ENCODE measurements at places on chromosomes 12 and 14.

DNA sequence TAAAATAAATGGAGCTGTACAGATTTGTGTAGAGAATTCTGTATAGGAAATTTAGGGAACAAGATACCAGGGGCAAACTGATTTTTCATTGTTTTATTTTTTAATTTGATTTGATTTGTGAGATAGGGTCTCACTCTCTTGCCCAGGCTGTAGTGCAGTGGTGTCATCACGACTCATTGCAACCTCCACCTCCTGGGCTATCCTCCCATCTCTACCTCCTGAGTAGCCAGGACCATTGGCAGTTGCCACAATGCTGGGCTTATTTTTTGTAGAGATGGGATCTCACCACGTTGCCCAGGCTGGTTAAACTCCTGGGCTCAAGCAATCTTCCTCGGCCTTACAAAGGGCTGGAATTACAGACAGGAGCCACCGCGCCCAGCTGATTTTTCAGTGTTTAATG lies 18.0 kb upstream of the TBK1 start:
- no peak for DNase-seq

GRCh38 chr12:14873440-14874185 lies 12.0 kb downstream of the MGP start:
- no peak for DNase-seq

- no peak for DNase-seq
Observed at GRCh38 chr14:88613552-88614010, 50.7 kb downstream of the ZC3H14 start.

- DNase-seq: no peak
Observed at GRCh38 chr12:132262256-132263060, 66.9 kb downstream of the GALNT9 start.

GRCh38 chr14:71212683-71213107 lies 305.4 kb downstream of the PCNX1 start:
- DNase-seq: no peak

DNA sequence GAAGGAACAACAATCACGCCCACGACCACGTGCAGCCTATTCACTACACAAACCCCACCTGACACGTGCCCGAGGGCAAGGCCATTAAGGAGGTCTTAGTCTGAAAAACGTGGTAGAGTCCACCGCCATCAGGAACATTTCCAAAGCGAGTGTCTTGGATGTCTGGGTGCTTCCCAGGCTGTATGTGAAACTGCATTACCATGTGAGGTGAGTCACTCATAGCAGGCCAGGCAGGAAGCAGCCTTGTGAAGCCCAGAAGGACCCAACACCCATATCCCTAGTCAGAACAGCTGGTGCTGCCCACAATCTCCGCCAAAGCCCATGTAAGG lies 3.3 kb upstream of the KRT79 start:
- peak; percentile 11 for DNase-seq

GRCh38 chr12:1935242-1935641 lies 16.8 kb upstream of the CACNA2D4 start:
- DNase-seq: no peak

GRCh38 chr14:55333711-55334485 lies 62.7 kb downstream of the FBXO34 start:
- DNase-seq: peak; percentile 46

GRCh38 chr14:51521764-51522163 lies 129.9 kb upstream of the FRMD6 start:
- DNase-seq: no peak

DNA sequence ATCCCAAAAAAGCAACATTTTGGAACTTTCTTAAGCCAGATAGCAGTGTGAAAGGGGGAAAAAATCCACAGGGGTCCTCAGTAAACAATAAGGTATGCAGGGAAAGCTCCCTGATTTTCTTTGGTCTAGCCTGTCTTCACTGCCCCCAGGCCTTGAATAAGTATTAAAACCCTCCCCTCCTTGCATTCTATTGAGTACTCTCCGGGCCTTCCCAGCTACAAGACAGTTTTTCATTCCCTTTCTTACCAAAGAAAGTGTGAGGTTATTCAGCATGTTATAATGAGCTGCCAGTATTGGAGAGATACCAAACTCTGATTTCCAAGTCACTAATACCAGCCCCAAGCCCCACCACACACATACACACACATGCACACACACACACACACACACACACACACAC lies 59.8 kb upstream of the KIF21A start:
- DNase-seq: no peak

GRCh38 chr12:131553096-131553777 lies 157.7 kb upstream of the SFSWAP start:
- DNase-seq: no peak

DNA sequence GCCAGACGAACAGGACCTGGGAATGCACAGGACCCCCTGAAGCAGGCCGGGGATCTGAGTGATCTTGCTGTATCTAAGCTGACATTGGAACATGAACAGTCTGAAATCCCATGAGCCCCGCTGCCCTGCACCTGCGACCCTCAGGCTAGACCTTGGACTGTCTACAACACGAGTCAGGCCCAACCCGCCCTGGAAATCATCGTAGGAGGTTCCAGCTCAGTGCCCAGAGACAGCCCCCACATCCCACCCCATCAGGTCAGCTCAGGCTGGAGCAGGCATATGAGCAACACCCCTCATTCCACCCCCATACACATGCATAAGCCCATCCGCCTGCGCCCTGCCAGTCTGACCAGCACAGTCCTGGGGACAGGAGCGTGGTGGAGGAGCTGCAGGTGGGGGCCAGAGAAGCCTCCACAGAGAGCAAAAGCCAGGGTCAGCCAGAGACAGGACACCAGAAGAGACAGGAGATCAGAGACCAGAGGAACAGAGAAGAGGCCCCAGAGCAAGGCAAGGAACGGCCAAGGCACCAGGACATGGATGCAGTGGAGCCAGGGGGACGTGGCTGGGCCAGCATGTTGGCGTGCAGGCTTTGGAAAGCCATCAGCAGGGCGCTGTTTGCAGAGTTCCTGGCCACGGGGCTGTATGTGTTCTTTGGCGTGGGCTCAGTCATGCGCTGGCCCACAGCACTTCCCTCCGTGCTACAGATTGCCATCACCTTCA lies at the start of gene AQP6:
Gene AQP6, plus strand, starts transcription at position 307 of the 720 bp plus-strand sequence. Its CDS starts 227 bp downstream, at position 534.
- DNase-seq: no peak

DNA sequence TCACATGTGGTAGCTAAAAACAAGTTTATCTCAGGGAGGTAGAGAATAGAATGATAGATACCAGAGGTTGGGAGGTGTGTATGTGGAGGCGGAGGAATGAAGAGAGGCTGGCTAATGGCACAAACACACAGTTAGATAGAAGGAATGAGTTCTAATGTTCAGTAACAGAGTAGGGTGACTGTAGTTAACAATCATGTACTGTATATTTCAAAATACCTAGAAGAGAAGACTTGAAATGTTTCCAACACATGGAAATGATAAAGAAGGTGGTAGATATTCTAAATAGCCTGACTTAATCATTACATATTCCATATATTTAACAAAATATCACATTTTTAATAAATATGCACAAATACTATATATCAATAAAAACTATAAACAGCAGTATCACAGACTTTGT lies 8.9 kb upstream of the IFNG-AS1 start:
- no peak for DNase-seq

DNA sequence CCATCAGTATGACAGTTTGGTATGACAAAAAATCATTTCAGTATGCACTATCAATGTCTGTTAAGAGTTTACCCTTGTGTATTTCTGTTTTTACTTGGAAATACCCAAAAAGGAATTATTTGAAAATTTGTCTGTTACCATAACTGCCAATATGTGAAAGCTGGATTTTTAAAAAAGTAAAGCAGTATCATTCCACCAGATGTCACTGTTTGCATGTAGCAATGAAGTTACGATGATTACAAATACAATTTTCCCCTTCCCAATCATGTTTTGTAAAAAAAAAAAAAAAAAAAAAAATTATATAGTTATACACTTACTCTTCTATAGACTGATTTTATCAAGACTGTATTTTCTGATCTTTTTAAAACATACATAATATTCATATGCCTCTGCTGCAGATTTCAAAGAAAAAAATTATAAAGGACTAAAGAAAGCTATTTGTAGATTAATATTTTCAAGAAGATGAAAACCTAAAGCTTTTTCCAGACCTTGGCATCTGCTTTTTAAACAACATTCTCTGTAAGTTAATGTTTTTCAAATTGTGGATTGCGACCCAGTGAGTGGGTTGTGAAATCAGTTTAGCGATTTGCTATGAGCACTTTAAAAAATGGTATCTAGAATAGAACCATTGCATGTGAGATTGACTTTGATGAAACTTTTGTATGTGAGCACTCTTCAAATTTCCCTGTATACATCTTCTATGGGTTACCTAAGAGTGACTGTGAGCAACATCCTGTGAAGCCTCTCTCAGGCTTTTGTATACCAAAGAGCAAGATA lies 114.2 kb downstream of the TTC6 start:
- no peak for DNase-seq

- no peak for DNase-seq
Observed at GRCh38 chr12:94767956-94768355, 117.6 kb upstream of the TMCC3 start.

DNA sequence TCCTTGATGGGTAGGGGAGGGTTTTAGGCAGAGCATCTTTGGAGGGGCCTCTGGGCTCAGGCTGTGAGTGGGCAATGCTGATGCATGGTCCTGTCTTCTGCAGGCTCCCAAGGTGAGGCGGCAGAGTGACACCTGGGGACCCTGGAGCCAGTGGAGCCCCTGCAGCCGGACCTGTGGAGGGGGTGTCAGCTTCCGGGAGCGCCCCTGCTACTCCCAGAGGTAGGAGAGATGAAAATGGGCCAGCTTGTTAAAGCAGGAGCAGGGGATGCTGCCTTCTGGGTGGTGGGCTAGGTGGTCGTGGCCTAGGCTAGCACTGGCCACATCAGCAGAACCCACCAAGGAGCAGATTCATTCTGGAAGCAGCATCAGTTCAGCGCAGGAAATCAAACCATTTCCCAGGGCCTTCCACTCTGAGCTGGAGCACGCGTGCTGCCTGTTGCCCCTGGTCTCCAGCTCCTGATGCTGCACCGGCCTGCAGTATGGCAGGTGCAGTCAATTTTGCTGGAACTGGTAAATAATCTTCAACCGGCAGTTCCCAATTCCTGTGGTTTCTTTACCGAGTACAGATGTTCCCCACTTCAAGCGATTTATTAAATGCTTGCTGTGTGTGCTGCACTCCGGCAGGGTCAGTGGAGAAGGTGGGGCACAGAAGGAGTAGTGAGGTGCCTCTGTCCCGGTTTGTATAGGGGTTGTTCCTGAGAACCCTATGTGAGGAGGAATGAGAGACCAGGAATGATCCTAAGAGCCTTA lies 7.4 kb downstream of the PAPLN start:
- DNase-seq: no peak

GRCh38 chr12:26612203-26612602 lies 220.8 kb downstream of the ITPR2 start:
- no peak for DNase-seq

DNA sequence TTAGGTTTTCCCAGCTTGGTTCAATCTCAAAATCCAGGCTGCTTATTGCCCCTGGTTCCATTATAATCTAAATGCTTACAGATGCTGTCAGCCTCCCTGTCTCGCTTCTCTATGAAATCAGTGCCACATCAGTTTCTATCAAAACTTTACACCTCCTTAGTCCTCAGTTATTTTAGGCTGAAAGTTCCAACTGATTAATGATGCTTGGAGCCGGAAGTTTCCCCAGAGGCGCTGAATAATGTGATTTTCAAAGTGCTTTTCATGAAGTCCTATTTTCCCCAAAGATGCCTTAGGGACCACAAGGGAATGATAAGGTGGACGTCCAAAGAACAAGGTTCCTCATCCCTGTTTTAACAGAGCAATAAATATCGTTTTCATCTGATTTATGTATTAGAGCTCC lies 262.4 kb upstream of the RMST start:
- no peak for DNase-seq

- DNase-seq: no peak
Observed at GRCh38 chr14:69648480-69649451, 37.4 kb downstream of the SUSD6 start.

GRCh38 chr14:91229743-91230200 lies 14.7 kb downstream of the GPR68 start:
- DNase-seq: peak; percentile 92

- no peak for DNase-seq
Observed at GRCh38 chr12:34604631-34605509, 582.6 kb downstream of the ALG10 start.

- DNase-seq: no peak
Observed at GRCh38 chr14:50762931-50763300, 68.0 kb downstream of the NIN start.

- no peak for DNase-seq
Observed at GRCh38 chr14:39430762-39431415, 1.3 kb downstream of the FBXO33 start.

DNA sequence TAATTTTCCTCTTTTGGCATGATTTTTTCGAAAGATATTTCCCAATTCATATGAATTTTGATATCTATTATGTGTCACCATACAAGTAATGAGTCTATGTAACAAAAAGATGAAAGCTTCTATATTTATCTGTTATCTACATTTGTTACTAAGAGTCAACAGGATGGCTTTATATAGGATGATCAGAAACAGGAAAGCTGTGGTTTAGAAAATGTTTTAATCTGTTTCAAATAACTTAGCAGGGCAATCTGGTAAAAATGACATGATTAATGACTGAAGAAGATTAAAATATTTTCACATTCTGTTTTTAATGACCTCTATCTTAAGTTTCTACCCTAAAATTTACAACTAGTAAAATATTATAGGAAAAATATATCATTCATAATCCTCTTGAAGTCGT lies 105.8 kb downstream of the MSRB3 start:
- DNase-seq: no peak

DNA sequence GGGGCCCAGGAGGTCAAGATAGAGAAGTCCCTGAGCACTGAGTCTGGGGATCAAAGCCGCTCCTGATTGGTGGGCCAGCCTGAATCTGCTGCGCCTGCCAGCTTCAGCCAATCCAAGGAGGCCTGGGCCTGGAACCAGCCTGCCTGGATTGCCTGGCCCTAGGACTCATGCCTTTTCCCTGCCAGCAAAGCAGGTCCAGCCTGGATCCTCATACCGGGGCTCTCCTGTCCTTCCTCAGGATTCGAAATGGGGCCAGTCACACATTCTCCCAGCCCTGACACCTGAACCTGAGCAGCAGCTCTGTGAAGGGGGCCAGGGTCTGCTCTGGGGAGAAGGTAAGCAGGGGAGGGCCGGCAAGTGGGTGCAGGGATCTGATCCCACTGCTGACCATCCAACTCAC lies 81.9 kb downstream of the NINJ2 start:
- DNase-seq: no peak

DNA sequence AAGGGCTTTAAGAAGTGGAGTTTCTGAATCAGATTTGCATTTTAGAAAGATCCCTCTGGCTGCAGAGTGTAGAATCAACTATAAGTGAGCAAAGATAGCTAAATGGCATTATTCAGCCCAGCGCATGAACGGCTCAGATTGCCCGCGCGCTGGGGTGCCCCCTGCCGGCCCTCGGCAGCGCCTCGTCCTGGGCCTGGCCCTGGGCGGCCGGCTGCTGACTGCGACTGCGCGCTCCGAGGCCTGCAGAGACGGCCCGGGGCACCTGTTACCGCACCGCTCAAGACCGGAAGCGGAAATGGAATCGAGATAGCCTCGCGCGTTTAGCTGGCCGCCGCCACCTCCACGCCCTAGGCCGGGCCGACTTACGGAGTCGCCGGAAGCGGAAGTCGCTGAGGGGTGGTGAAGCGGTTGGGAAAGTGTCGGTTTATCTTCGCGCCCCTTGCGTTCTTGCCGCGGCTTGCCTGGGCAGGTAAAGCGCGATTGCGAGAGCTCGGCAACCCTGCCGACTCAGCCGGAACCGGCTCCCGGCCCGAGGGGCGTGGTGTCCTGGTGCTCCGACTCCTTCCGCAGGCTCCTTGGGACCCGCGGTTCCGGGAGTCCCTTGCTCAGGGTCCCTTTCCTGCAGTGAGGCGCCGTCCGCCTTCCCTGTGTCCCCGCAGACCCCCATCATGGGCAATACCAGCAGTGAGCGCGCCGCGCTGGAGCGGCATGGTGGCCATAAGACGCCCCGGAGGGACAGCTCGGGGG lies at the start of gene PRKAB1:
Gene PRKAB1, plus strand, starts transcription at position 557 of the 747 bp plus-strand sequence. Its CDS starts 112 bp downstream, at position 669.
- DNase-seq: peak; percentile 98

GRCh38 chr12:80869264-80869663 lies 68.5 kb downstream of the LIN7A start:
- no peak for DNase-seq
